ENCODE measurements at places on chromosomes 1 and 21. TPM values are rescaled to one million over a fixed set of nuclear protein-coding genes. Genes with fewer than 3 reads are reported as not detected.

The C1orf115 gene
- total RNA-seq = 2.7 TPM

The MTHFR gene
- 18.2 TPM for total RNA-seq

The ZNF695 gene
- 1.9 TPM for total RNA-seq

The VHLL gene
- not detected for total RNA-seq

The TTLL10 gene
- not detected for total RNA-seq

The ACOT11 gene
- 0.32 TPM for total RNA-seq

The TMEM53 gene
- total RNA-seq = 8.1 TPM

The MANEAL gene
- total RNA-seq = not detected

The IVL gene
- total RNA-seq = not detected

The SPRR2A gene
- total RNA-seq = not detected

The MAN1A2 gene
- total RNA-seq = 19.7 TPM

The TPTE gene
- total RNA-seq = not detected

The PRMT2 gene
- total RNA-seq = 97.0 TPM

The ADCY10 gene
- under 0.01 TPM for total RNA-seq

The GJB3 gene
- total RNA-seq = not detected

The LRRC38 gene
- not detected for total RNA-seq

The ELAVL4 gene
- total RNA-seq = not detected

The AGT gene
- 0.16 TPM for total RNA-seq

The OLFML2B gene
- 2.1 TPM for total RNA-seq

The H6PD gene
- 36.3 TPM for total RNA-seq

The STX12 gene
- 61.6 TPM for total RNA-seq

The CD1E gene
- not detected for total RNA-seq

The FALEC gene
- not detected for total RNA-seq

The HRNR gene
- total RNA-seq = not detected

The ANKRD34A gene
- 0.18 TPM for total RNA-seq

The SLC37A1 gene
- total RNA-seq = 1.1 TPM

The DISC1 gene
- total RNA-seq = 4.2 TPM

The CLCA2 gene
- 0.16 TPM for total RNA-seq

The FYB2 gene
- total RNA-seq = not detected

The ADORA1 gene
- total RNA-seq = not detected

The BCAR3 gene
- total RNA-seq = 44.8 TPM

The TEX38 gene
- not detected for total RNA-seq

The BTBD8 gene
- total RNA-seq = 3.2 TPM

The CHIA gene
- total RNA-seq = not detected

The SYF2 gene
- 31.6 TPM for total RNA-seq

The UMODL1 gene
- total RNA-seq = not detected

The WNT9A gene
- total RNA-seq = not detected

The RHD gene
- not detected for total RNA-seq

The ADAM30 gene
- total RNA-seq = not detected

The TOMM40L gene
- 6.0 TPM for total RNA-seq

The UTS2 gene
- not detected for total RNA-seq

The ST6GALNAC3 gene
- 0.16 TPM for total RNA-seq

The LHX4 gene
- not detected for total RNA-seq

The TMEM200B gene
- 11.6 TPM for total RNA-seq

The MSTO1 gene
- total RNA-seq = 12.2 TPM

The TMEM52 gene
- 0.54 TPM for total RNA-seq

The CCDC27 gene
- total RNA-seq = not detected

The OR14A16 gene
- total RNA-seq = not detected

Measured in cardiac atrium fibroblast (primary cell).